ENCODE measurements at places on chromosomes 2 and 18. TPM values are rescaled to one million over a fixed set of nuclear protein-coding genes. Genes with fewer than 3 reads are reported as not detected.

Gene IL1RN
- not detected for total RNA-seq

Gene ST6GAL2
- 9.7 TPM for total RNA-seq

Gene SEPTIN2
- 490 TPM for total RNA-seq

Gene KIF3C
- total RNA-seq: 56.2 TPM

Gene CDH19
- 14.7 TPM for total RNA-seq

Gene MSGN1
- total RNA-seq: not detected

Gene CEP76
- total RNA-seq: 15.4 TPM

Gene UGT1A8
- not detected for total RNA-seq

Gene HADHA
- 124 TPM for total RNA-seq

Gene ALPI
- not detected for total RNA-seq

Gene CTAGE1
- not detected for total RNA-seq

Gene TMEM247
- total RNA-seq: not detected

Gene INHA
- 0.50 TPM for total RNA-seq

Gene MROH2A
- not detected for total RNA-seq

Gene HK2
- total RNA-seq: 43.3 TPM

Gene SALL3
- total RNA-seq: 9.0 TPM

Gene PROM2
- total RNA-seq: 2.7 TPM

Gene FTCDNL1
- 1.6 TPM for total RNA-seq

Gene PCARE
- total RNA-seq: not detected

Gene ASB18
- total RNA-seq: not detected

Data from neural crest cell (in vitro differentiated cells).